Bone marrow (tissue), 2 donors: ENCODE measurements at places on chromosomes 5 and 9.

GRCh38 chr5:152439791-152440190, 34.7 kb upstream of the NMUR2 start:
- no peak for DNase-seq

- no peak for DNase-seq
These were observed 1209.3 kb upstream of the C9orf72 start for GRCh38 chr9:28782630-28783029.

DNA sequence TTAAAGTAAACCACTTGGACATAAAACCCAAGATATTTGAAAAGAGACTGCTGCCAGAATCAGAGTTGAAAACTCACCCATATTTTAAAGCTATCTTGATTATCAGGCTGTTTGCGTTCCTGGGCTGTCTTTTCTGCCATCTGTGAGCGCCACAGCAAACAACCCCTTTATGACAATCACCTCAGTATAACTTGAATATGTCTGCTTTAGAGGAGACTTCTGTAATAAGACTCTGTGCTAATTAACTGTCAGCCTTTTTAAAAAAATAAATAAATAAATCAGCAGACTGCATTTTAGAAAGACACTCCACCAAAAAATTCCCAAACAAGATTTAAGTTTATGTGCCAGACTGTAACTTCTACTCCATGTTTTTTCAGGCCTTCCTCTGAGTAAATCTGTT, 375.7 kb upstream of the CCNH start:
- no peak for DNase-seq

DNA sequence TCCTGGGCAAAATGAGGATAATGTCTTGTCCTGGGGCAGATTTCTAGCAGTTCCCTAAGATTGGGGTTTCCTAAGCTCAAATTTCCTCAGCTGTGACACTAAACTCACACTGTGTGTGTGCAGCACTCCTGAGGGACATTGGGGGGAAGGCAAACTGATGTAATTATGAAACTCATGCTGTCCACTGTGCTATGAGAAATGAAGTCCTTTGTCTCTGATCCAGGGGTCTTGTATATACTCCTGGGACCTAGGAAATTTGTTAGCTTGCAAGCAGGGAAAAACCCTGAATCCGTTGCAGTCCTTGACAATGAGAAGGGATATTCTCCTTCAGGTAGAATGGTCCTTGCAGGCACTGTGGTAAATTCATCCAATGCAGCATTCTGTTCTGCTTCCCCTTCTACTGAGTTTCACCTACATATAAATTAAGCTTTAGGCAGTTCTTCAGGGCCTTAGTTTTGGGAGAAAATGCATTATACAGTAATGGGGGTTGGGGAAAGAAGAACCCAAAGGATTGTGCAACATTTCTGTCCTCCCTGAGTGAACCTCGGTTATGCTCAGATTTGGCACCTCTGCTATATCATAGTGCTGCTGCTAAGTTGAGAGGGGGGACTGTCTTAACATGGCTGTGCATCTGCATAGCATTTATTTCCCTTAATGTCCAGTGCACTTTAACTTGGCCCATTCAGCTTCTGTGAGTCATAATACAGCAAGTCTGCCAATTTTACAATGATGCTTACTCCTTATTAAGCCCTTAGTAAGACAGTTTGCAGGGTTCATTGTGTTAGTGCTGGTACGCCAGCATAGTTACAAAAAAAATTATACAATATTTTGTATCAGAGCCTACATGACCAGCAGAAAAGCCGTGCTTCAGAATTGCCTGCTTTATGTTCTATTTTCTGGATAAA, 80.2 kb downstream of the PJA2 start:
- DNase-seq, result no peak

- no peak for DNase-seq
These were observed 88.9 kb upstream of the CXCL14 start for GRCh38 chr5:135667673-135668072.

DNA sequence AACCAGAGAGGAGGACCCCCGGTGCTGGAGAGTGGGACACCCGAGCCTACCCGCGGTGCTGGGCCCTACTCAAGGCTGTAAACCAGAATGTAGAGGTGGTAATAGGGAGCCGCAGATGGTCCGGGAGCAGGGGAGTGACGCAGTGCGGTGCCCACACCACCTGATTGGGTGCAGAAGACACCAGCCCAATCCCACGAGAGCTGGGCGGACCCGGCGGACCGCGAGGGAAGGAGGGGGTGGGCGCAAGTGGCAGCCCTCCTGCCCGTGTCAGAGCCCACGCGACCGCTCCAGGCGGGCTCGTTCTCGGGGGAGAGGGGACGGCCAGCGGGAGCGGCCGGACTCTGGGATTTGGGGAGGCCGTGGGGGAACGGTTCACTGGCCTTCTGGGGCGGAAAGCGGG, 71.2 kb downstream of the C9orf50 start:
- DNase-seq, result no peak

DNA sequence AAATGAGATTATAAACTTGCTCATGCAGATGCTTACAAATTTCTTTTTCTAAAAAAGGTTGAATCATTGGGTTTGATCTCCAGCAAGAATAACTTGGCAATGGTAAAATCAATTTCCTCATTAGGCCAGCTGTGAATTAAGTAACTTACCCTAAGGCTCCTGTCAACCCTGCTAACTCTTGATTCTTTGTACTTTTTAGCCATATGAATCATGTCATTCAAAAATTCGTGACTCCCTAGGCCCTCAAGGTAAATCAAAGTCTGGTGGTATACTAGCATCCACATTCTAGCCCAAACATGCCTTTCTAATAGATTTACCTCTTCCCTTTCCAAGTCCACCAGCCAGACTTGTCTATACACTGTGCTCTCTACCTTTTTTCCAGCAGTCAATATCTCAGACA, 420.8 kb upstream of the BRINP1 start:
- DNase-seq, result no peak

GRCh38 chr5:59037453-59037852, 454.6 kb downstream of the RAB3C start:
- DNase-seq, result no peak

DNA sequence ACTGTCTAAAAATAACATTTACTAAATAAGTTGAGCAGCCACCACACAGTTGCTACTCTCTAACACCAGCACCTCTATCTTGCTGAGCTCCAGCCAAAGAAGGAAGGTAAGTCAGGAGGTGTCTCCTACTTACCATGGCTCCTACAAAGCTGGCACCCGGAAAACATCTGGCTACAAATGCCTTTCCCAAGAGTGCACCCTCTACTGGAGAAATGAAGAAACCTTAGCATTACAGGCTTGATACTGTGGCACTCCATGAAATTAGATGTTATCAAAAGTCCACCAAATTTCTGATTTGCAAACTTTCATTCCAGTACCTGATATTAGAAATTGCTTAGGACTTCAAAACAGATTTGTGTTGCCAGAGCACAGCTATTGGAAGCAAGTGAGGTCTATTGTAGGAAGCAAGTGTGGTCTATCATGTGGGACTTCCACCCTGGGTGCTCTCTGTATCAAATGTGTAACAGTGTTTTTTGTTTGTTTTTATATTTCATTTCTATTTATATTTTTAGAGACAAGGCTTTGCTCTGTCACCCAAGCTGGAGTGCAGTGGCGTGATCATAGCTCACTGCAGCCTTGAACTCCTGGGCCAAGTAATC, 25.7 kb upstream of the RFK start:
- no peak for DNase-seq

GRCh38 chr9:16704116-16705110, 166.1 kb downstream of the BNC2 start:
- no peak for DNase-seq

DNA sequence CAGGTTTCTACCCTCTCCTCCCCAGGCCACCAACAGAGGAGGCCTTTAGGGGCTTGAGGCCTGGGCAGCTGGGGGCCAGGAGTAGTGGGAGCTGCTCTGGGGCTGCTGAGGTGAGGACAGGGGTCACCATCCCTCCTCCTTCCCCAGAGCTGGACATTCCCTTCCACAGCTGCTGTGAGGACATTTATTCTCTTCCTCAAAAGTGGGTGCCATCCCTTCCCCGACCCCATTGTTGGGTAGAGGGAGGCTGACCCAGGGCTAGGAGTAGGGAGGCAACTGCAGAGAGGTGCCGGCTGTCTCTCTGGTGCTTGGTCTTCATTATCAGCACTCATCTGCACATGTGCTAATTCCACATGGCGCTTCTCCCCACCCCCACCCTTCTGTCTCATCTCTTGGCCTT, 113.9 kb upstream of the FBXL7 start:
- no peak for DNase-seq

DNA sequence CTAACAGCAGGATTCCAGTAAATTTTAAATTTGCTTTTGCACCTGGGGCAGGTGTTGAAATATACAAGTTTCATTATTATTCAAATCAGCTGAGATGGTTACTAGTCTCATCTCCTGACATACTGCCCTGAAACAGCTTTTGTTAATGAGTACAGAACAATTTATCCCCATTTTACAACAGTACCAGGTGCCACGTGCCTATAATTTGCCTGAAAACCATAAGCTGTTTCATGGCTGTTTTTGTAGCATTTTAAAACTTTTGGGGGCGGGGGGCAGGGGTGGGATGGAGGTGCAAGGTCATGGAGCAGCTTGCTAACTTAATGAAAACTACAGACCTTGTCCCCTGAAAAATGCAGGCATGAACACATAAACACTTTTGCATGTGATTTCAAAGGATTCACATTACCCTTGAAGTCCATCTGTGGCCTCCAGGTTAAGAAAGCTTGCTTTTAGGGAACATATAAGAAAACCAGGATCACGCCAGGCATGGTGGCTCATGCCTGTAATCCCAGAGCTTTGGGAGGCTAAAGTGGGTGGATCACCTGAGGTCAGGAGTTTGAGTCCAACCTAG, 42.1 kb downstream of the TIMD4 start:
- DNase-seq, result no peak
